ENCODE measurements at places on chromosomes 12 and 14.

DNA sequence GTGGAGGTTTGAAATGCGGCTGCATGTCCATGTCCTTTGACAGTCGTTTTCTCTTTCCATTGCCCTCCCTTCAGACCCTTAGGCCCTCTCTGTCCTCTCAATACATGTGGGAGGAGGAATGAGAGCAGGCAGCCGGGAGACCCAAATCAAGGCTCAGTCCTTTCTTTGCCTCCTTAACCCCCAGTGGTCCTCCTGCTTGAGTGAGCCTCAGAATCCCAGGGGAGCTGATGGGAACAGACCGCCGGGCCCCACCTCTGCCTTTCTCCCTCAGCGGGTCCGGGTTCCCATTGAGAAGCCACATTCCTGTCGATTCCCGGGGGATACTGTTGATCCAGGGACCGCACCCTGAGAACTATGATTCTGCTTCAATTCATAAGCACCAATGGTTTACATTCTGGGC is 77.9 kb upstream of the RFLNA start:
- no peak for DNase-seq

DNA sequence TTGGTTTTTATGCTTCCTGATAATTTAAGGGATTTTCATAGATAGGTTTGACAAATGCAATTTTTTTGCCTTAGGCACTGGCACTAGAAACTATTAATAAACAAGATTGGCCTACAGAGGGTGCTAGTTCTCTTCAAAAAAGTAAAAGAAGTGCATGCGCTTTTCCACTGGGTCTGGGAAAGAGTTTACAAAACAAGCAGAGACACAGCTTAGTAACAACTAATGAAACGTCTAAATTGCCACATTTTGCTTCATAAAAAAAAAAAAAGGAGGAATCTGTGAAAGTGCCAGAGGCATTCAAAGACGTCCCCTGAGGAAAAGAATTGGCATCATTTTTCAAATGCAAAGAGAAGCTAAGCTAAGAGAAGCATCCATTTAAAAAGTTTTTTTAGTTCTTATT is 58.3 kb upstream of the EEA1 start:
- no peak for DNase-seq

GRCh38 chr12:238736-239398 is 23.8 kb downstream of the SLC6A13 start:
- DNase-seq: no peak

DNA sequence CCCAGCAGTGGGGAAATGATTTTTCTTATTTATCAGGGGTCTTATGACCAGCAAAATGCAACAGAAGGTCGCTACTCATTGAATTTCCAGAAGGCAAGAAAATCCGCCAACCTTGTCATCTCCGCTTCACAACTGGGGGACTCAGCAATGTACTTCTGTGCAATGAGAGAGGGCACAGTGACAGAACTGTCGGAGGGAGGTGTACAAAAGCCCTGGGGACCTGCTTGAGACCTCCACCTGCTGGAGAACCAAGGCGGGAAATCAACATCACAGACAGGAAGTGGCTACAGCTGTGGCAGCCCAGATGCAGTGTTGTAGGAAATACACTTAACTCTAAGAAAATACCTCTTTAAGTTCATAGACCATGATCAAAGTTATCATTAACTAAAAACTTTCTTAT is 250.9 kb upstream of the OR4E1 start:
- peak; percentile 29 for DNase-seq

DNA sequence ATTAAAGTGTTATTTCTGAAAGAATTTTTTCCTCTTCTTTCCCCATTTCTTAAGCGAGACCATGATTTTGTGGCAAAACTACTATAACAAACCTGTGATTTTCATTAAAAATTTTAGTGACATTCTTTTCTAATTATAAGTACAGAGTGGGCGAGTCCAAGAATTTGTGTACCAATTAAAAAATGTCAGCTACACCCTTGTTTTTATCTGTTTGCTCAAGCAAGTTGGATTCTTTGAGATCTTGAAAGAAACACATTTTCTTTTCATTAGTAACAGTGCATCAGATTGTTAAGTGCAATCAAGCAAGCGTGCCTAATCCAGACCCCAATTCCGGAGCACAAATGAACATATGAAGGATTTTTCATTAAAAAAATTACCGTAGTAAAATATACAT is 338.8 kb upstream of the DDHD1 start:
- no peak for DNase-seq
